ENCODE measurements at places on chromosomes 16 and 17. TPM values are rescaled to one million over a fixed set of nuclear protein-coding genes. Genes with fewer than 3 reads are reported as not detected.

- no peaks in the 10 kb centered on the region for H3K27me3 ChIP-seq
- H3K4me3 ChIP-seq, result no peak overlapping the region
- peaks cover 59% of the 10 kb centered on the region for H3K4me1 ChIP-seq
- H3K36me3 ChIP-seq, result no peaks in the 10 kb centered on the region
- no peak for DNase-seq
- H3K27ac ChIP-seq, result no peak overlapping the region
These were observed 64.2 kb downstream of the CREBBP start for GRCh38 chr16:3816326-3816725.

- no peak for DNase-seq
- H3K4me3 ChIP-seq, result no peak overlapping the region
- peak overlapping the region; percentile 59 for H3K27ac ChIP-seq
- peaks cover 98% of the 10 kb centered on the region for H3K4me1 ChIP-seq
- H3K36me3 ChIP-seq, result no peaks in the 10 kb centered on the region
These were observed 300.6 kb downstream of the SEC14L1 start for GRCh38 chr17:77441130-77441920.

- peaks cover 9% of the 10 kb centered on the region for H3K4me1 ChIP-seq
- no peak overlapping the region for H3K4me3 ChIP-seq
- H3K27me3 ChIP-seq, result peaks cover 58% of the 10 kb centered on the region
- H3K27ac ChIP-seq, result no peak overlapping the region
These were observed 3.7 kb upstream of the SRCIN1 start for GRCh38 chr17:38609280-38610031.

DNA sequence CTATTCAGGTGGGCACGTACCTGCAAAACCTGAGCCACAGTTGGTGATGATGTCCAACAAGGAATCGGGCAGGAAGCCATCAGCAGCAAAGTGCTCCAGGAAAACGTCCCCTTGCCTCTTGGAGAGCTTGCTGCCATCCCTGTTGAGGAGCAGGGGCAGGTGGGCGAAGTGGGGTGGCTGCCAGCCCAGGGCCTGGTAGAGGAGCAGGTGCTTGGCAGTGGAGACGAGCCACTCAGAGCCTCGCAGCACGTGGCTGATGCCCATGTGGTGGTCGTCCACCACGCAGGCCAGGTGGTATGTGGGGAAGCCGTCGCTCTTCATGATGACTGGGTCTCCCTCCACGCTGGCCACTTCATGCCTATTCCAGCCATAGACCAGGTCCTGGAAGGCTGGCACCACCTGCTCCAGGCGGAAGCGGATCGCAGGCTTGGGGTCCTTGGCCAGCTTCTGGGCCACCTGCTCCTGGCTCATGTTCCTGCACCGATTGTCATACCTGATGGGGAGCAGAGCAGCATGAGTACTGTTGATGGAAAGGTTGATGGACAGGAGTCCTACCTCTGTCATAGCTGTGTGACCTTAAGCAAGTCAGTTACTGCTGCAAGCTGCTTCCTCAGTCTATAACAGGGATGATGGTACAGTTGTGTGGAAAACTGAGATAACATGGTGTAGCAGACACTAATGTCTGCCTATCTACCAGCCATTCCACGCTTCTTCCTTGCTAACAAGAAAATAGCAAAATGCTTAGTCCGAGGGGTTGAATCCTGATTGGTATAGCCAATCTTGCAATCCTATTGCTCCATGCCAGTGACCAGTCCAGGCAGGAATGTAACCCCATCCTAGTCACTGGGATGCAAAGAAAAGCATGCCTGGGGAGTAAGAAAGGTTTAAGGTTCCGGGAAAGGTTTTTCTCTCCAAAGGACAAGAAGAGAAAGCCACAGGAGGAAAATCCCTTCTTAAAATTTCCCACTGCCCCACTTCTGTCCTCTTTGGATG lies 22.0 kb downstream of the EARS2 start:
- H3K4me3 ChIP-seq, result no peak overlapping the region
- peaks cover 84% of the 10 kb centered on the region for H3K36me3 ChIP-seq
- no peaks in the 10 kb centered on the region for H3K27me3 ChIP-seq
- H3K27ac ChIP-seq, result no peak overlapping the region

- H3K36me3 ChIP-seq, result no peaks in the 10 kb centered on the region
- no peak overlapping the region for H3K27ac ChIP-seq
- no peaks in the 10 kb centered on the region for H3K4me1 ChIP-seq
- H3K4me3 ChIP-seq, result no peak overlapping the region
- no peak for DNase-seq
These were observed 191.4 kb downstream of the RGS9 start for GRCh38 chr17:65328567-65328966.

DNA sequence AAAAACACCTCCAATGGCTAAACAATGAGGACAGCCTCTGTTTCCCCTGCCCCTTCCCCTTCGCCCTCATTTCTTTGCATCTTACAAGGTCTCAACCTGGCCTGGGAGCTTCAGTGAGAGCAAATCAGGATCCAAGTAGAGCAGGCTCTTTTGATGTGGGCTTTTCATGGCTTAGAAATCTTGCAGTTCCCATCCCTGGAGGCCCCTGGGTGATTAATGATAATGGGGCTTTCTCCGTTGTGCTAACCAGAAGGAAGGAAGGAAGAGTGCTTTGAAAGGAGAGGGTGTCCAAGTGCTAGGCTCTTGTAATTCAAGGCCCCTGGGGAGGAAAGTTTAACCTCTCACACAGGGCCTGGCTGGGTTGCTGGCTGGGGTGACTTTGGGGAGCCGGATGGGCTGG lies 18.5 kb upstream of the IRX3 start:
- H3K4me1 ChIP-seq, result no peaks in the 10 kb centered on the region
- no peak overlapping the region for H3K4me3 ChIP-seq
- H3K27me3 ChIP-seq, result no peaks in the 10 kb centered on the region
- no peak for DNase-seq

GRCh38 chr17:81457401-81457800 lies 55.2 kb downstream of the ACTG1 start:
- no peak for DNase-seq
- no peak overlapping the region for H3K27ac ChIP-seq
- no peaks in the 10 kb centered on the region for H3K27me3 ChIP-seq
- no peaks in the 10 kb centered on the region for H3K4me1 ChIP-seq
- no peak overlapping the region for H3K4me3 ChIP-seq

DNA sequence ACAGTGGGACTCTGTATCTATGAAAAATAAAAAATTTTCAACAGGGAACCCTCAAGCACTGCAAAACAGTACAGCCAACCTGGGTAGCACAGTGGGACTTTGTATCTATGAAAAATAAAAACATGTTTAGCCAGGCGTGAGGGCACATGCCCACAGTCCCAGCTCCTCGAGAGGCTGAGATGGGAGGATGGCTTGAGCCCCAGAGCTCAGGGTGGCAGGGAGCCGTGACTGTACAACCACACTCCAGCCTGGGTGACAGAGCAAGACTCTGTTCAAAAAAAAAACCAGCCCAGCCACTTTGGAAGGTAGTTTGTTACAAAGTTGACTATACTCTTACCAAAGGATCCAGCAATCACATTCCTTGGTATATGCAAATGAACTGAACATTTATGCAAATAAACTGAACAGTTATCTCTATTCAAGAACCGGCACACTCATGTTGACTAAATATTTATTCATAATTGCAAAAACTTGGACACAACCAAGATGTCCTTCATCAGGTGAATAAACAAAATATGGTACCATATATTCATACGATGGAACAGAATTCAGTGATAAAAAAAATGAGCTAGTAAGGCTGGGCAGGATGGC lies 5.2 kb downstream of the RPH3AL start:
- DNase-seq, result no peak
- H3K4me1 ChIP-seq, result peaks cover 52% of the 10 kb centered on the region
- peak overlapping the region; percentile 93 for H3K27ac ChIP-seq

The ABCC6 gene
- total RNA-seq, result 40.5 TPM

The DHRS13 gene
- total RNA-seq, result 10.6 TPM
